Kidney epithelial cell (primary cell): ENCODE measurements at places on chromosomes 3 and 15.

DNA sequence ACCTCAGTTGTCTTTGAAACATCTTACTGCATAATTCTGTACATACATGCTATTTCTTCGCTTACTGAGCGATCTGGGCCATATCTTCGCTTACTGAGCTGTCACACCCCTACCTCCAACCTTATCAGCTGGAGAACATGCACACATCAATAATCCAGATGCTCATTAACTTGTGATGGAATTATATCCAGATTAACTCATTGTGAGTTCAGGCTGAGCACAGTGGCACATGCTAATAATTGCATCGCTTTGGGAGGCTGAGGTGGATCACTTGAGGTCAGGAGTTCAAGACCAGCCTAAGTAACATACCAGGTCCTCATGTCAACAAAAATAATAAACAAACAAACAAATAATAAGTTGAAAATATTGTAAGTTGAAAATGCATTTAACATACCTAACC lies 19.3 kb upstream of the ANXA2 start:
- no peak for DNase-seq

GRCh38 chr15:39135989-39136388 lies 444.9 kb upstream of the THBS1 start:
- peak; percentile 79 for DNase-seq

DNA sequence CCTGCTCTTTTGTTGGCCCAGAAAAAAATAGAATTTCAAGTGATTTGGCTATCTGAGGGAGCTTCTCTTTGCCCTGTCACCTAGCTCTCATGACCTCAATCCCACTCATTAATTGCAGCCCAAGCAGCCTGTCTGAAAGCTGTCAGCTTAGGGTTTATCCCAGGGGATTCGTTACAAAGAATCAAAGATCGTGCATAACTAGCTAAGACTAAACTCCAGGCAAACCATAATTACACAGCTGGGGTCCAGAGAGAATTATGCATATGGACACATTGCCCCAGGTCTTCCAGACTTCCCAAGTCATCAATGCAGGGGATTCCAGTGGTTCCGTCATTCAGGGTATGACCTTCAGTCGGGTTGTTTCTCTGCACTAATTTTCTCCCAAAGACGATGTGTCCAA lies 91.6 kb upstream of the CBLB start:
- no peak for DNase-seq

- DNase-seq: no peak
Observed at GRCh38 chr3:165983284-165983683, 146.1 kb upstream of the BCHE start.

DNA sequence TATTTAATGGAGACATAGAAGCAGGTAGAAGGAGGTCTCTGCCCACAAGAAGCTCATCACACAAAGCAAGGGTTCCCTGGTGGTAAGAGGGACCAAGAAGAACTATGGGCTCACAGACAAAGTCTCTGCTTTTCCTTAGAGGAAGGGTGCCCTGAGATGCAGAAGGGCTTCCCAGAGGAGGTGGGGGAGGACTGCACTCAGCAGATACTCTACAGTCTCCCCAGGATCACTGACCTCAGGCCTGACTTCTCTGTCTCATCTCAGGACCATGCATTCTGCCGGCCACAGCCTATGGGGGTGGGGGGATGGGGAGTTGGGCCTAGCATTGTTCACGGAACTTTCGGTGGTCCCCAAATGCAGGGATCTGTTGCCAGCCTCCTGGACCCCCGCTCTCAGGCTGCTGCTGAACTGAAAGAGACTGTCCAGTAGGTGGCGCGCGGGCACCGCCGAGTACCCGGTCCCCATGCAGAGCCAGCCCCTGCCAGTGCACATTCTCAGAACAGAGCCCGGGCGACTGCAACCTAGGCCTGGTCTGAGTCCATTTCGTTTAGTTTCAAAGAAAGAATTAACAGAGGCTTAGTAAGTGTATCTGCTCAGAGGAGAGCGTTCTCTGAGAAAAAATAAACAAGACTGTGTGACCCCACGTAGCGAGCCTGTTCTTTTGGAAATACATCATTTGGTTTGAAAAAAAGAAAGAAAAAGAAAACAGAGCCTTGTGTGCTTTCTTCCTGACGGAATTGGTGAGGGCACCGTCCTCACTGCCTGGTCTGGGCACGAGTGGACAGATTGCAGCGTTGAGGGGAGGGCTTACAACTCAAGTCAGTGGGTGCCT lies 74.1 kb downstream of the LRTM1 start:
- DNase-seq: no peak

GRCh38 chr15:69467636-69468035 lies 15.0 kb downstream of the RPLP1 start:
- no peak for DNase-seq

DNA sequence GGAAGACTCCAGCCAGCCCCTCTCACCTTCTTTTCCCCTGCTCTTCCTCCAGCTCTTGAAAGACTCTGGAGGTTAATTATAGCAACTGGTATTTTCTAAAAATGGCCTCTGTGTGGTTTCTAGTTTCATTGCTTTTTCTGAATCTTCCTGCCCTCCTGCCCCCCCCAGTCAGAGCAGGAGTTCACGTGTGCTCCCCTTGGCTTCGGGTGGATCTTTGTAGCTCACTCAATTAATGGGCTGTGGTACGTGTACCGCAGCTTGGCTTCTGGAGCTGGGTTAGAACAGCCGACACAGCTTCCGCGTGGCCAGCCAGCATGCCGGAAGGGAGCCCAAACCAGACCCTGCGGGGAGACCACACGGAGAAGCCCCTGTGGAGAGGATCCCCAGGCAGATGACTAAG lies 31.5 kb downstream of the TM2D3 start:
- DNase-seq: no peak

GRCh38 chr15:79620112-79620857 lies 188.1 kb downstream of the MINAR1 start:
- no peak for DNase-seq

- DNase-seq: no peak
Observed at GRCh38 chr15:64048781-64049460, 2.6 kb upstream of the DAPK2 start.
